ENCODE measurements at places on chromosomes 4 and X.

- no peak for DNase-seq
Observed at GRCh38 chr4:12409507-12410190, 981.0 kb upstream of the HS3ST1 start.

DNA sequence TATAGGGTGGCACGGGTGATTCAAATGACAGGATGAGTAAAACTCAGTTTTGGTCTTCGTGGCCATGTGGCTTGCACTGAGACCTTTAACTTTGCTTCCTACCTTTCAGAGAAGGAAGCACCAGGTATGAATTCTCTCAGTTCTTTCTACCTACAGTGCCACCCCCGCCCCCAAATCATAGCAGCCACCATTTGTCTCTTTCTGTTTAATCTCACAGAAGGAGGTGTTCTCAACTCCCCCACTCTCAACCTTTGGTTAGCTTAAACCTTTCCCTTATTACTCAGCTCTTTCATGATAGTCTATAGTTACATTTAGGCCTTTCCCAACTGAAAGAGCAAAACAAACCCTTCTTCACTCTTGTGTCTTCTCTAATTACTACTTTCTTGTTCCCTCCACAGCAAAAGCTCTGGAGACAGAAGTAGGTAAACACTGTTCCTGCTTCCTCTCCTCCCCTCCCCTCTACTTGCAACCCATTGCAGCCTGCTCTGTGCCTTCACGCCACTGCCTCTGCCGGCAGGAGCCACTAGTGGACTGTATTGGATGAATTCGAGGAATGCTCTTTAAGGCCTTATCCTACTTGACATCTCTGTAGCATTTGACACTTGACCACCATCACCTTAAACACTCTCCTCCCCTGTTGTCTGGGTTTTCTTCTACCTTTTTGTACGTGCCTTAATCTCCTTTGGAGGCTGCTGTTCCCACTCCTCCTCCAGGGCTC lies 123.7 kb downstream of the AFF1 start:
- DNase-seq: no peak

DNA sequence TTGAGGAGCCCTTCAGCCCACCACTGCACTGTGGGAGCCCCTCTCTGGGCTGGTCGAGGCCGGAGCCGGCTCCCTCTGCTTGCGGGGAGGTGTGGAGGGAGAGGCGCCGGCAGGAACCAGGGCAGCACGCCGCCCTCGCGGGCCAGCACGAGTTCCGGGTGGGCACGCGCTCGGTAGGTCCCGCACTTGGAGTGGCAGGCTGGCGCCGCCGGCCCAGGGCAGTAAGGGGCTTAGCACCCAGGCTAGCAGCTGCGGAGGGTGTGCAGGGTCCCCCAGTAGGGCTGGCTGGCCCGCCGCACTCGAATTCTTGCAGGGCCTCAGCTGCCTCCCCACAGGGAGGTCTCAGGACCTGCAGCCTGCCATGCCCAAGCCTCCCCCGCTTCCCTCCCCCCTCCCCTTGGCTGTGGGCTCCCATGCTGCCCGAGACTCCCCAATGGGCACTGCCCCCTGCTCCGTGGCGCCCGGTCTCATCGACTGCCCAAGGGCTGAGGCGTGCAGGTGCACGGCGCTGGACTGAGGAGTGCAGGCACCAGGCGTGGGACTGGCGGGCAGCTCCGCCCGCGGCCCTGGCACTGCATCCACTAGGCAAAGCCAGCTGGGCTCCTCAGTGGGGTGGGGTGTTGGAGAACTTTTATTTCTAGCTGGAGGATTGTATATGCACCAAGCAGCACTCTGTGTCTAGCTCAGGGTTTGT lies 127.5 kb downstream of the DCK start:
- DNase-seq: no peak

- DNase-seq: no peak
Observed at GRCh38 chrX:131595120-131595519, 51.2 kb downstream of the OR13H1 start.

DNA sequence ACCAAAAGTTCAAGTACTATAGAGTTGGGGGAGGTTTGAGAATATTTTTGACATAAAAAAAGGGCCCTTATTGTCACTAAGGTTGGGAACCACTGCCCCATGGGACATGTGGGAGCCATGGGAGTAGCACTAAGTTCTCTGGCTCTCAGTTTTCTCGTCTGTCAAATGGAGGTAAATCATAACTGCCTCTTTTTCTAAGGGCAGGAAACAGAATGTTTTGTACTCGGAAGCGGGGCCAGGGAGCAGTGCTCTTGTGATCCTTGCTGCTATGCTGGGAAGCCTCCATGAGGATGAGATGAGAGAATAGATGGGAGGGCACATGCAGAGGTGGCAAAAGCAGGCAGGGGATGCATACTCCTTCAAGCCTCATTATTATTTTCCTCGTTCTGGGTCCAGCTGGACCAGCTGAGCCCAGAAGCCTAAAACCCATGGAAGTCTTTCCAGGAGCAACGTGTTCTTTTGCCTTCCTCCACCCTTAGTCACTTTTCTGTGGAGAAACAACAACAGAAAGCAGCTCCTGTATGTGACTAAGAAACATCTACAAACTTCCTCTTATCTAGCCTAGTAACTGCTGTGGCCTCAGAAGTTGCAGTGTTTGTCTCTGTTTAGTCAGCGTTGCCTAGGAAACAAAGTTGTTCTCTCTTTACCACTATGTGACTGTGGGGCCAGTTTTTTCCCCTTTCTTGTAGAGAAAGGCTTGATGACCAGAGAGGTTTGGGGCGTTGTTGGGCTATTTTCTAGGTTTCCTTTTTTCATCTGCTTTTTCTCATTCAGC lies 64.8 kb downstream of the TSC22D3 start:
- DNase-seq: peak; percentile 48

- DNase-seq: no peak
Observed at GRCh38 chr4:108035691-108036090, 46.0 kb downstream of the HADH start.

- DNase-seq: peak; percentile 9
Observed at GRCh38 chr4:73021634-73022033, 47.9 kb downstream of the COX18 start.

Measured in GM18507 (cell line).